ENCODE measurements at places on chromosomes 4 and X. TPM values are rescaled to one million over a fixed set of nuclear protein-coding genes. Genes with fewer than 3 reads are reported as not detected.

GRCh38 chr4:113617195-113617594 lies 144.3 kb downstream of the CAMK2D start:
- no peaks in the 10 kb centered on the region for H3K27me3 ChIP-seq
- no peaks in the 10 kb centered on the region for H3K36me3 ChIP-seq
- no peaks in the 10 kb centered on the region for H3K4me1 ChIP-seq

DNA sequence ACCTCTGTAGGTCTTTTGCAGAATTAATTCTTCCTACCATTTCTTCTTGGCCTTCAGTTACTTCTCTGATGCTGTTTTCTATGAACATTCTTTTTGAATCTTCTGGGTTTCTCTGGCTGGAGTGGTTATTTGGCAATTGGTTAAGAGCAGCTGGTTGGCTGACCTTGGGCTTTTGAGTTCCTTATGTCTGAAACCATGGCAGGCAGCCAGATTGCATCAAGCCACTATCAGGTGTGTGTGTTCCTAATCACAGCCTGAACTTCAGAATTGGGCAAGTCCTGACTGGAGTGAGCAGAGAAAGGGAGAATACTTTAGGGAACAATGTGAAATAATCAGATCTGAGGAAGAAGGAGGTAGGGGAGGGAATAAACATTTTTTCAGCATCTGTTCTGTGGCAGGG lies 90.2 kb downstream of the ARHGAP10 start:
- H3K4me1 ChIP-seq = peaks cover 23% of the 10 kb centered on the region
- no peak overlapping the region for H3K4me3 ChIP-seq
- no peaks in the 10 kb centered on the region for H3K27me3 ChIP-seq
- no peaks in the 10 kb centered on the region for H3K36me3 ChIP-seq

- no peaks in the 10 kb centered on the region for H3K4me1 ChIP-seq
- DNase-seq = no peak
- H3K4me3 ChIP-seq = no peak overlapping the region
- H3K27me3 ChIP-seq = no peaks in the 10 kb centered on the region
Observed at GRCh38 chrX:68939868-68940267, 111.0 kb downstream of the EFNB1 start.

- no peak overlapping the region for H3K27ac ChIP-seq
- H3K4me3 ChIP-seq = no peak overlapping the region
- peaks cover 27% of the 10 kb centered on the region for H3K4me1 ChIP-seq
- DNase-seq = peak; percentile 26
- H3K36me3 ChIP-seq = peaks cover 33% of the 10 kb centered on the region
Observed at GRCh38 chrX:48919947-48920717, 1.3 kb upstream of the PIM2 start.

GRCh38 chr4:186025408-186025690 lies 43.6 kb upstream of the TLR3 start:
- no peak for DNase-seq
- H3K4me1 ChIP-seq = no peaks in the 10 kb centered on the region
- no peaks in the 10 kb centered on the region for H3K27me3 ChIP-seq
- no peak overlapping the region for H3K27ac ChIP-seq
- H3K4me3 ChIP-seq = no peak overlapping the region

DNA sequence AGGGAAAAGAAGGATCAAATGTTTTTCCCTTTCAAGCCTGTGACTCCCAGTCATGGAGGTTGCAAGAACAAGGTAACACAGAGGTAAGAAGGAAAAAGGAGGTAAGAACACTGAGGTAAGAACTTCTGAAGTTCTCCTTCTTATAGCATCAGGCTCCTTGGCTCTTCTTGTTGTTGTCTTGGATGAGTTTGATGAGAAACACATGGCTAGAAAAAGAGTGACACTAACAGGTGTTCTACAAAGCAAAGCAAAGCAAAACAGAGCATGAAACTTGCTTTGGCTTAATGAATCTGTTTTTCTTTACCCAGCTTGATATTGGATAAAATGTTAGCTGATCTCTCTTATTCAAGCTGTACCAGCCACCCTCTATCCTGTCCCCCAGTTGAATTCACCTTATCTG lies 231.2 kb upstream of the F9 start:
- H3K27ac ChIP-seq = no peak overlapping the region
- no peak overlapping the region for H3K4me3 ChIP-seq
- DNase-seq = no peak
- no peaks in the 10 kb centered on the region for H3K4me1 ChIP-seq
- peaks cover 42% of the 10 kb centered on the region for H3K27me3 ChIP-seq
- H3K36me3 ChIP-seq = no peaks in the 10 kb centered on the region

GRCh38 chr4:110854021-110854678 lies 231.3 kb upstream of the PITX2 start:
- no peaks in the 10 kb centered on the region for H3K4me1 ChIP-seq
- H3K36me3 ChIP-seq = no peaks in the 10 kb centered on the region
- no peak for DNase-seq
- H3K4me3 ChIP-seq = no peak overlapping the region

- no peaks in the 10 kb centered on the region for H3K36me3 ChIP-seq
- no peaks in the 10 kb centered on the region for H3K4me1 ChIP-seq
- no peak overlapping the region for H3K27ac ChIP-seq
- DNase-seq = no peak
- no peak overlapping the region for H3K4me3 ChIP-seq
Observed at GRCh38 chr4:35525192-35525978, 718.9 kb downstream of the ARAP2 start.

- H3K27me3 ChIP-seq = no peaks in the 10 kb centered on the region
- DNase-seq = no peak
- H3K36me3 ChIP-seq = no peaks in the 10 kb centered on the region
- H3K27ac ChIP-seq = no peak overlapping the region
Observed at GRCh38 chr4:166846939-166847338, 387.4 kb downstream of the SPOCK3 start.

DNA sequence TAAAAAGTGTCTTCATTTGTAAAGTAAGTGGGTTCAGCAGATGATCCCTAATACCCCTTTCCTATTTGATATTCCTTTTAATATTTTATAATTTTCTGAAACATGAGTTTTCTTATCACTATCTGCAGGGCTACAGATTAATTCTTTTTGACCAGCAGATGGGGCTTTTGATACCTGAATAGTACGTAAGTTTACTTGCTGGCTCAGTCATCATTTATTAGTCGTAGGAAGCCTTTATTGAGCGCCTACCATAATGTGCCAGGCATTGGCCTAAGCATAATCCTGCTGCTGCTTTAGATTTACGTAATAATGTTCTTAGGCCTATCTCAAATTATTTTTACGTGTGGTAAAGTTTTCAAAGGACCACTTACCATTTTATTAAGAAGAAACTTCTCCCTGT lies 33.1 kb downstream of the OSTC start:
- DNase-seq = no peak
- H3K36me3 ChIP-seq = no peaks in the 10 kb centered on the region
- no peak overlapping the region for H3K4me3 ChIP-seq
- no peaks in the 10 kb centered on the region for H3K4me1 ChIP-seq
- no peaks in the 10 kb centered on the region for H3K27me3 ChIP-seq
- H3K27ac ChIP-seq = no peak overlapping the region

The HTRA3 gene
- not detected for polyA plus RNA-seq

The ATP2B3 gene
- not detected for polyA plus RNA-seq

The SMIM10L2A gene
- not detected for polyA plus RNA-seq

The XK gene
- polyA plus RNA-seq = not detected

The TMSB4X gene
- 15,641 TPM for polyA plus RNA-seq

The RTL9 gene
- polyA plus RNA-seq = not detected

Measured in CD14-positive monocyte (primary cell).